ENCODE measurements at places on chromosomes 13 and 19. TPM values are rescaled to one million over a fixed set of nuclear protein-coding genes. Genes with fewer than 3 reads are reported as not detected.

Gene SHC2
- 81.2 TPM for polyA plus RNA-seq

Gene SIGLEC14
- polyA plus RNA-seq = not detected

Gene CCDC122
- polyA plus RNA-seq = 0.79 TPM

Gene BEST2
- polyA plus RNA-seq = not detected

Gene EIF3K
- 462 TPM for polyA plus RNA-seq

Gene PSG3
- not detected for polyA plus RNA-seq

Gene IQCN
- polyA plus RNA-seq = 3.7 TPM

Gene DZIP1
- polyA plus RNA-seq = 35.3 TPM

Gene OR10H1
- polyA plus RNA-seq = not detected

Gene URI1
- polyA plus RNA-seq = 55.4 TPM

Gene GPC5
- 5.0 TPM for polyA plus RNA-seq

Gene KLK8
- polyA plus RNA-seq = not detected

Gene ERICH6B
- polyA plus RNA-seq = not detected

Gene PSG6
- not detected for polyA plus RNA-seq

Gene ZSCAN1
- polyA plus RNA-seq = 7.9 TPM

Gene SIGLEC8
- polyA plus RNA-seq = not detected

Gene ITGBL1
- 0.84 TPM for polyA plus RNA-seq

Gene YJEFN3
- 26.9 TPM for polyA plus RNA-seq

Gene CEACAM19
- 1.9 TPM for polyA plus RNA-seq

Gene CDC16
- polyA plus RNA-seq = 70.4 TPM

Gene CYP4F2
- polyA plus RNA-seq = 0.36 TPM

Gene CD209
- not detected for polyA plus RNA-seq

Gene MAP2K2
- polyA plus RNA-seq = 95.5 TPM

Gene FAAP24
- polyA plus RNA-seq = 3.9 TPM

Gene SLC10A2
- not detected for polyA plus RNA-seq

Gene ACER1
- 0.62 TPM for polyA plus RNA-seq

Gene GIPC3
- polyA plus RNA-seq = not detected

Gene KLK3
- not detected for polyA plus RNA-seq

Gene EVI5L
- 65.1 TPM for polyA plus RNA-seq

Gene GPX4
- polyA plus RNA-seq = 713 TPM

Gene SH3GL1
- polyA plus RNA-seq = 25.2 TPM

Gene ZNF382
- 98.8 TPM for polyA plus RNA-seq

Gene RYR1
- 0.44 TPM for polyA plus RNA-seq

Gene SLC6A16
- polyA plus RNA-seq = not detected

Gene ZNF563
- 1.7 TPM for polyA plus RNA-seq

Gene PALM
- polyA plus RNA-seq = 74.8 TPM

Gene STAP2
- polyA plus RNA-seq = 0.62 TPM

Gene RUBCNL
- 0.48 TPM for polyA plus RNA-seq

Gene SPIB
- not detected for polyA plus RNA-seq

Measured in neural cell (in vitro differentiated cells).